Activated CD4-positive, alpha-beta T cell treated with anti-CD3 and anti-CD28 coated beads, Interleukin-2, amount 10 ng/mL, durations not matched to agents 24 days and 14 days (primary cell): ENCODE measurements at places on chromosomes 7 and 10. TPM values are rescaled to one million over a fixed set of nuclear protein-coding genes. Genes with fewer than 3 reads are reported as not detected.
A peak's percentile ranks its signal among the peaks of the same experiment; 100 is the strongest.

The NRF1 gene
- 22.3 and 23.2 TPM in 2 replicates for total RNA-seq

The SHTN1 gene
- 0.05 and 0.07 TPM in 2 replicates for total RNA-seq

The GJD4 gene
- not detected in 2 replicates for total RNA-seq

The CPA1 gene
- not detected in 2 replicates for total RNA-seq

The VSTM4 gene
- total RNA-seq, result 0.50 and 0.63 TPM in 2 replicates

DNA sequence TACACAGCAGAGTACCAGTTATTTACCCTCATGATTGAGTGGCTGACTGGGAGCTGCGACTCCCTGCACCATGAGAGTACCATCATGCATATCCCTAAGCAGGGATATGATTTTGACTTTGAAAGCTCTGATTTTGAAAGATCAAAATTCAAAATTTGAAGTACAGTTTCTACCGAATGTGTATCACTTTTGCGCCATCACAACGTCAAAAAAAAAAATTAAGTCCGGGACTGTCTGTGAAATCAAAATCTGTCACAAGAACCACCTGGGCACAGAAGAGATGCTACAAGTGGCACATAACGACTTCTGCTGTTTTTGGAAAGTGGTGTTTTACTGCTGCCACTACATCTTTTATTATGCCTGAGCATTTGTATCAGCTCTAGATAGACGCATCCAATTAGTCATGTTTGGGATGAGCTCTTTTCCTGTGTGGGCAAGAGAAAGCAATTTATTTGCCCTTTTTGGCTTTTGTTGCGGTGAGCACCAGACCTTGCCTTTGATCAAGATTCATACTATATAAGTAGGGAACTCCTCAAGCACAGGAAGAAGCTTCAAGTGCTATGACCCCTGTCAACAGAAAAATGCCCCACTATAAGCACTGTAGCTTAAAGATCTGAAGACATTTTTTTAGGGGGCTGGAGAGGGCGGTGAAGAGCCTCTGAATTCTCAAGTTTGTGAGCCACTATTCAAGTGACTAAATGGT, 10.7 kb downstream of the MTPN start:
- no peak overlapping the region for H3K4me3 ChIP-seq
- peaks cover 24% of the 10 kb centered on the region for H3K36me3 ChIP-seq
- H3K27me3 ChIP-seq, result no peaks in the 10 kb centered on the region
- peaks cover 41% of the 10 kb centered on the region for H3K4me1 ChIP-seq

- no peak for DNase-seq
- H3K27ac ChIP-seq, result no peak overlapping the region
- no peaks in the 10 kb centered on the region for H3K36me3 ChIP-seq
- no peaks in the 10 kb centered on the region for H3K27me3 ChIP-seq
- no peaks in the 10 kb centered on the region for H3K4me1 ChIP-seq
Measured at GRCh38 chr7:85483177-85483576, 296.3 kb upstream of the SEMA3D start.

- peaks cover 14% of the 10 kb centered on the region for H3K4me1 ChIP-seq
- no peak for DNase-seq
- no peak overlapping the region for H3K27ac ChIP-seq
- no peaks in the 10 kb centered on the region for H3K27me3 ChIP-seq
- H3K4me3 ChIP-seq, result no peak overlapping the region
Measured at GRCh38 chr7:76294344-76295024, 8.0 kb upstream of the HSPB1 start.

- H3K4me1 ChIP-seq, result no peaks in the 10 kb centered on the region
- no peak for DNase-seq
- H3K27ac ChIP-seq, result no peak overlapping the region
- no peaks in the 10 kb centered on the region for H3K36me3 ChIP-seq
Measured at GRCh38 chr10:121373411-121373810, 224.8 kb downstream of the FGFR2 start.

DNA sequence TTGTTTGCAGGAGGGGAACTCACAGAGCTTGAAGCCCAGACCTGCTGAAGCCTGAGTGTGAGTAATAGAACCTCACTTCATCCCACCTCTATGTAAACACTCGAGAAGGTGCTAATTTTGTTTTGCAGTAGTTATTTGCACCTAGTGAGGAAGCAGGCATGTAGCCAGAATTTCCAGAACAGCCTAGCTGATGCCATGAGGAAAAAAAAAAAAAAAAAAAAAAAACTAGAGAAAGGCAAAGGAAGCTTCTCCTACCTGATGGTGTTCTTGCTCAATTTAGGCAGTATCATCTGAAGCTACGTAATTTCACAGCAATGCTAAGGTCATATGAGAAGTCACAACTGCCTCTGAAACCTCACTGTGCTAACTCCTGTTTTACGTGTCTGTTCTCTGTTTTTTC, 13.6 kb upstream of the GPR37 start:
- peaks cover 4% of the 10 kb centered on the region for H3K27me3 ChIP-seq
- no peaks in the 10 kb centered on the region for H3K4me1 ChIP-seq
- no peak overlapping the region for H3K27ac ChIP-seq
- H3K4me3 ChIP-seq, result no peak overlapping the region

- H3K27me3 ChIP-seq, result peaks cover 25% of the 10 kb centered on the region
- peaks cover 2% of the 10 kb centered on the region for H3K36me3 ChIP-seq
- H3K27ac ChIP-seq, result no peak overlapping the region
- no peak for DNase-seq
- peaks cover 14% of the 10 kb centered on the region for H3K4me1 ChIP-seq
Measured at GRCh38 chr7:149834601-149835000, 3.6 kb upstream of the ZNF862 start.

DNA sequence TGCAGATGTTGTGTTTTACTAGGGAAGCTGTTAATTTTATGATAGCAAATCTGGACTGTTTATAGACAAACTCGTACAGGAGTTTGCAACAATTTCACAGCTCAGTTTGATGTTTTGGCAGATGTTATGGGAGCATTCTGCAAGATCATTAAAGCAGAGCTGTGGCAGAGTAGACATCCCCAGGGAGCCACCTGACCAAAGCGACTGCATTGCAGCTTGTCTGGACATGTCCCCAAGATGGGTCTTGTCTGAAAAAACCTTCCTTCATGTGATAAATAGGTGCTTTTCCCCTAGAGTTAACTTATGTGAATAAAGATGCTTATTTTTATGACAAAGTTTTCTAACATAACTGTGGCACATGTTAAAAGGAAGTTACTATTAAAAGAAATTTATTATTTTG, 91.2 kb upstream of the GPR141 start:
- no peaks in the 10 kb centered on the region for H3K36me3 ChIP-seq
- DNase-seq, result no peak
- H3K4me1 ChIP-seq, result no peaks in the 10 kb centered on the region
- no peak overlapping the region for H3K4me3 ChIP-seq
- H3K27me3 ChIP-seq, result peaks cover 15% of the 10 kb centered on the region

DNA sequence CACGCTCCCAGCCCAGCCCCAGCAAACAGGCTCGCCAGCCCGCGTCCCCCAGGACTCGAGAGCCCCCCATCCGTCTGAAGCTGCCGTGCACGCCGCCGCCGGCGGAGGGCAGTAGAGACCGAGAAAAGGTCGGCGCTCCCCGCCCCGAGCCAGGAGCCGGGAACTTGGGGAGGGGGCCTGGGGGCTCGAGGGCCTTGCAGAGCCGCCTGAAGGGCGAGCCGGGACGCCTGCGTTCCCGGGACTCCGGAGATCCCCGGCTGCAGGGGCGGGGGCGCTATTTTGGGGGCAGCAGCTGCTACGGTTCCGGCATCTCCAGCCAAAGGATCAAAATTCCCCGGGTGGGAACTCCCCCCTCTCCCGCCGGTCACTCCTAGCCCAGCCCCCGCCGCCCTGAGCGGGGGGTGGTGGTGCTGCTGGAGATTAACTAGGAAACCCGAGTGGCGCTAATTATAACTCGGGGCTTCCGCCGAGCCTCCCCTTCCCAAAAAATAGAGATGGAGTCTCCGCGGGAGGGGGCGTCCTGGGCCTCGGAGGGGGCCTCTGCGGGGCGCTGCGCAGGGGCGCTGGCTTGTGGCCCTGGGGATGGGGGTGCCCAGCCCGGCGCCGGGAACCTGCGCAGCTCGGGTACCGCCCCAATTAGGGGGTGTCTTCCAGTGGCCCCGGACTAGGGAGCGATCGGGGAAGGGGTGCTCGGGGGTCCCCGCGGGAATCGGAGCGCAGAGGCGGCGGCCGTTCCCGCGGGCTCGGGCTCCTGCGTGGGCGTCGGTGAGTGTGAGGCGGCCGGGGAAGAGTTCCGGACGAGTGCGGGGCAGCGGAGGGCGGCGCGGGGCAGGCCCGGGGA, 608 bp downstream of the ACHE start:
- H3K27ac ChIP-seq, result no peak overlapping the region
- H3K36me3 ChIP-seq, result no peaks in the 10 kb centered on the region
- DNase-seq, result peak; percentile 88
- H3K4me3 ChIP-seq, result peak overlapping the region; percentile 49

DNA sequence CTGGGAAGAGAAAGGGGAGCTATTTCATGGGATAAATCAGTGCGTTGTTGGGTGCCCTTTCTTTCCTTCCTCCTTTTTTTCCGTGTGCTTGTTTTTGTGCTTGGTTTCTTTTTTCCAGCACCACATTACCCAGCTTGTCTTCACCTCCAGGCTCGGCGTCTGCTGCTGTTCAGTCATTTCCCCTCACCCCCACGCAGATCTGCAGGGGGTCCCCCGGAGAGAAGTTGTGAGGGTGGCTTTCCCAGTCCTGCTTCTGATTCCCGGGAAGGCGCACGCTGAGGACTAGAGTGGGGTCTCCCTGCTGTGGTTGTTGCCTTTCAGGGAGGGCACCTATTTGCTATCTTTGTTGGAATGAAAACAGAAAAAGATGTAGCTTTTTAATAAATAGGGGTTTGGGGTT, 1.6 kb downstream of the CAMK1D start:
- peaks cover 29% of the 10 kb centered on the region for H3K4me1 ChIP-seq
- H3K36me3 ChIP-seq, result no peaks in the 10 kb centered on the region
- H3K27me3 ChIP-seq, result peaks cover 52% of the 10 kb centered on the region
- peak overlapping the region; percentile 93 for H3K27ac ChIP-seq
- no peak for DNase-seq

- H3K27ac ChIP-seq, result no peak overlapping the region
- no peak overlapping the region for H3K4me3 ChIP-seq
- DNase-seq, result no peak
- no peaks in the 10 kb centered on the region for H3K36me3 ChIP-seq
- peaks cover 34% of the 10 kb centered on the region for H3K4me1 ChIP-seq
Measured at GRCh38 chr10:22368981-22369380, 23.7 kb downstream of the SPAG6 start.

DNA sequence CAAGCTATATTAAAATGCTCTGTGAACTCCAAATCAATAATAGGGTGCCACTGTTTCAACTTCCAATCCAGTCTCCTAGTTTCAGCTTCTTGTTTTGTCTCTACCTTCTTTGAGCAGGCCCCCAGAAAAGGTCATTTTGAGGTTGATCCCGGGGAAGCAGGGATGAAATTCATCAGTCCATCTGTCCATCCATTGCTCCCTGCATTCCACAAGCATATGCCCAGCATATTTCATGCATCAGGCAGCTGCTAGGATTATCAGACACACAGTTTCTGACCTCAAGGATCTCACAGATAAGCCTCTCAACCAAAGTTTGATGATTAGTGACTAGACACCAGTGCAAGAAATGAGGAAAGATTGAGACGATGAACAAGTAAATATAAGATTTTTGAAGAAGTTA, 186.6 kb upstream of the PDE1C start:
- no peaks in the 10 kb centered on the region for H3K27me3 ChIP-seq
- H3K36me3 ChIP-seq, result no peaks in the 10 kb centered on the region
- no peak overlapping the region for H3K27ac ChIP-seq
- H3K4me1 ChIP-seq, result no peaks in the 10 kb centered on the region

DNA sequence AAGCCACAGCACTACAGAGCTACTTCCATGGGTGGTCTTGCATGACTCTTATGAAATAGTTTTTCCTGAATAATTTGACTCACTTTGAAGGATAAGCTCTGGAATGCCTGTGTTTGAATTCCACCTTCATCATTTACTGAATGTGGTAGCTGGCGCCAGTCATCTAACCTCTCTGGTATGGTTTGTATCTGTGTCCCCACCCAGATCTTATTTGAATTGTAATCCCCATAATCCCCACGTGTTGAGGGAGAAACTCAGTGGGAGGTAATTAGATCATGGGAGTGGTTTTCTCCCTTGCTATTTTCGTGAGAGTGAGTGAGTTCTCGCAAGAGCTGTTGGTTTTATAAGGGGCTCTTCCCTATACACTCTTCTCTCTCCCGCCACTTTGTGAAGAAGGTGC, 11.2 kb upstream of the SLC13A1 start:
- no peaks in the 10 kb centered on the region for H3K36me3 ChIP-seq
- DNase-seq, result no peak

GRCh38 chr7:130963339-130963738, 229.3 kb upstream of the KLF14 start:
- DNase-seq, result peak; percentile 55

DNA sequence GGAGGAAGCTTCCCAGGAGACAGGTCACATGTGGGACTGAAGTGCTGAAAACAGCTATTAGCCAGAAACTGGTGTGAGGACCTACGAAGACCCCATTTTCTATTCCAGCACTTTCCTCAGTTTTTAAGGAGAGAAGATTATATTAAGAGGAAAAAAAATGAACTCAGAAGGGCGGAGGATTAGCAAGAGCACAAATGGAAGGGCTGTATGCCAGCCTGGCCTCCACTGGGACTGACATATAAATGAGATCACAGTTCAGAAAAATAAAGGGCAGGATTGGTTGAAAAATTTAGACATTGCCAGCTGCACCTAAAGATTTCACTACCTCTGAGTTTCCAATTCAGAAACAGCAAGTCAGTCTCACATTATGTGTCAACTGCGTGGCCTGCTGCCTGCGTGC, 53.0 kb downstream of the GSDME start:
- H3K27ac ChIP-seq, result no peak overlapping the region
- H3K27me3 ChIP-seq, result no peaks in the 10 kb centered on the region
- H3K4me3 ChIP-seq, result no peak overlapping the region
- H3K36me3 ChIP-seq, result no peaks in the 10 kb centered on the region
- DNase-seq, result no peak

DNA sequence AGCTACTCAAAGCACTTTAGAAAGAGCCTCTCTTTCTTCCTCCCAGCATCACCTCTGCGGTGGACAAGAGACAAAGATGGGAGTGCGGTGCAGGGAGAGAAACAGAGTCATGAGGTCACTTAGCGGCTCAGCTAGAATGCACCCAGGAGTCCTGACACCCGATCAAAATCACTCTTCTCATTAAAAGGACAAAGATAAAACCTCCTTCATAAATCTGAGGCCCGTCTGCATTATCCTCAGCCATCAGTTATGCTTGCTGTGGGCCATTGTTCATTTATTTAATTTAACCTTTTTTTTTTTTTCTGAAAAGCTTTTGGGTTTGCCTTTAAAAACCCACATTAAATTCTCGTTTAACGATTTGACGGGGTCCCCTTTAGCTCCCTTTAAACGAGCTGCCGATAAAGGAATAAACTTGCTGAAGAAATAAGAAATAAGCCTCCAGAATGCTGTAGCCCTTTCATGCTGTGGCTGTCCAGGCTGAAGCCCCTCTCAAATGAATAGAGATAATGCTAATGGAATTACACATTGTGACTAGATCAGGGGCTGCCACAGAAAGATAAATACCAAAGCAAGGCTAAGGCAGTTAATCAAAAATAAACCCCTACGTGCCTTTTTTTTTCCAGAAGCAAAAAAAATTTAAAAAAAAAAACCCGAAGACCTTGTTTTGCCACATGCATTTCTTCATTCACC, 16.1 kb upstream of the PLXNA4 start:
- no peak overlapping the region for H3K27ac ChIP-seq
- H3K27me3 ChIP-seq, result peaks cover 20% of the 10 kb centered on the region
- H3K4me3 ChIP-seq, result no peak overlapping the region
- DNase-seq, result no peak
- no peaks in the 10 kb centered on the region for H3K4me1 ChIP-seq

- H3K27ac ChIP-seq, result no peak overlapping the region
- no peak for DNase-seq
- peaks cover 2% of the 10 kb centered on the region for H3K4me1 ChIP-seq
- H3K4me3 ChIP-seq, result no peak overlapping the region
Measured at GRCh38 chr7:116924741-116925140, 28.6 kb upstream of the ST7 start.

GRCh38 chr7:36013246-36014014, 139.6 kb upstream of the EEPD1 start:
- no peak overlapping the region for H3K27ac ChIP-seq
- no peaks in the 10 kb centered on the region for H3K36me3 ChIP-seq
- H3K27me3 ChIP-seq, result peaks cover 2% of the 10 kb centered on the region
- H3K4me3 ChIP-seq, result no peak overlapping the region
